ENCODE measurements at places on chromosomes 13 and 19.

DNA sequence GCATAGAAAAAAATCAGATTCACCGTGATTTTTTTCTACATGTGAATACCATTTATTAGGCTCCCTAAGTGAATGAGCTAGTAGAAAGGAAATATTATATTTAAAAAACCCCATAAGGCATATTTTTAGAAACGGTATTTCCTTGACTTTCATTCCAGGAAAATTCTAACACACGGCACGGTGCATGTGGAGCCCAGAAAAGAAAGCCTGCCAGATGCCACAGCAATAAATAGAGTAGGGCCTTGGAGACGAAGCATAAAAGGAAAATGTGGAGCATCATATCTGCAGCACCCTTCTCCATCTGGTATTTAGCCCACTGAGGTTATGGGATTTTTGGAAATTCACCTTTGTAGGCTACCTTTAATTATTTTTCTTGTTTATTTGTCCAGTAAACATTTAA lies 314.4 kb downstream of the ENOX1 start:
- DNase-seq: no peak

DNA sequence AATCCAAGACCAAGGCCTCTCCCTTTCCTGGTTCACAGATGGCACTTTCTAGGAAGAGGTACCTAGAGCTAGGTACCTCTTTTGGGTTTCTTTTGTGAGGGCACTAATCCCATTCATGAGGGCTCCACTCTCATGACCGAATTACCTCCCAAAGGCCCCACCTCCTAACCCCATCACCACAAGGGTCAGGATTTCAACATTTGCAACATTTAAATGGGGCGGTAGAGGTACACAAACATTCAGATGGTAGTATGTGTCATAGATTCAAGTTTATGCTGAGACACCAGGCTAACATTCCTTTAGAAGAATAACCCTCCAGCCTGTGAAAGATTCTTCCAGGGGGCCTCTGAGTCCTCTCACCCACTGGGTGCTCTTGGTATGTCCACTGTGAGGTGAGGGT lies 116.3 kb downstream of the FOXO1 start:
- DNase-seq: no peak

GRCh38 chr13:76851961-76852360 lies 34.2 kb downstream of the KCTD12 start:
- DNase-seq: no peak

DNA sequence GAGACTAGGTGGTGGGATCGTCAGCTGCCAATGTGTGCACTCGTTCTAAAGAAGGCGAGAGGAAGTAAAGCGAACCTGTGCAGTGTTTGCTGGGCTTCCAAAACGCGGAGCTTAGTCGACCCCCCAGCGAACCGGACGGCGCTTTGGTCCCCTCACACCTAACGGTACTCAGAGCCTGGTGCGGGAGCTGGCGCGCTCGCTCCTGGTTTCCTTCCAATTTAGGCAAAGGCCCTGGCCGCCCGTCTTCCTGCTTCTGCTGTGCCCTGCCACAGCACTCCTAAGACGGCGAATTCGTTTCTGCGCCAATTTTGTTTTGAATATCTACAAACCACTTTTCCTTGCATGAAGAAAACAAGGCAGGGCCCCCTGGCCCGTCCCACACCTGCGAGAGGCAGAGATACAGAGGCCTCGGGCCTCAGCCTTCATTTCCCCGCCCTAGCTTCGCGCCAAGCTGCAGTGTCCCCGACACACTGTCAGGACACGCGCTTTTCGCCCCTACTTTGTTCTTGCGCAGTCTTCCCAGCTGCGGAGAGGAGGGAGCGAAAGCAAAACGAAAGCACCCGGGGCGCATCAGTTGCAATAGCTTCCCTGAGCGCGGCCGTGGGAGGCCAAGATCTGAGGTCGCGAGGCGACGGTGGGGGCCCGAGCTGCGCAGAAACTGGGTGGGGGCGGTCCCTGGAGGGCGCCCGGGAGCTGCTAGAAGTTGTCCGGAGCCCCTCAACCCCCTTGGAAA lies 111.9 kb downstream of the KCNRG start:
- DNase-seq: peak; percentile 60

DNA sequence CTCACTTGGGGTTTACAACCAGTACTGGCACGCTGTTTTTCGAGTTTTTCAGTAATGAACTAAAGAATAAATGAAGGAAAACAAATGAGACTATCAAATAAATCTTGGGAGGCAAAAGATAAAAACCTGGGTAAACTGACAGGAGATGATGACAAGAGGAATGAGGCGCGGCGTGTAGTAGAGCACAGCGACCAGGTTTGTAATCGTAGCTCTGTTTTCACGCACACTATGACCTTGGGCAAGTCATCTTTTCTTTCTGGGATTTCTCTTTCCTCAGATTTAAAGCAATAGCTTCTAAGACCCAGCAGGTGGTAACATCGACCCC lies 419 bp downstream of the MRPS31 start:
- no peak for DNase-seq

- no peak for DNase-seq
These were observed 34.5 kb upstream of the ATP1A3 start for GRCh38 chr19:42028304-42029216.

DNA sequence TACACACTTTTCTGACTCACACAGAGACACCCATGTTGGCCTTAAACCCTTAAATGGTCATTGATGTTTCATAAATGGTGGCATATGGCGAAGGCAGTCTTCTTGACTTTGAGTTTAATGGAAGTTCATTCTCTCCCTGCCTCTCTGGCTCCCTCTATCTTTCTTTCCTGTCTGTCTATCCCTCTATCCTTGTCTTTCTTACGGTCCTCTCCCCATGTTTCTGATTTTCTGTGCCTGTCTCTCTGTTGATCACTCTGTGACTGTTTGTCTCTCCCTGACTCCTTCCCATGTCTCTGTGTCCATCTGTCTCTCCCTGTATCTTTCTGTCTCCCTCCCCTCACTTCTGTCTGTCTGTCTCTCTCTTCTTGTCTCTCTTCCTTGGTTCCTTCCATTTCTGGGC lies 43.2 kb upstream of the SHKBP1 start:
- DNase-seq: no peak

- DNase-seq: no peak
These were observed 10.7 kb upstream of the EVI5L start for GRCh38 chr19:7819337-7819736.

DNA sequence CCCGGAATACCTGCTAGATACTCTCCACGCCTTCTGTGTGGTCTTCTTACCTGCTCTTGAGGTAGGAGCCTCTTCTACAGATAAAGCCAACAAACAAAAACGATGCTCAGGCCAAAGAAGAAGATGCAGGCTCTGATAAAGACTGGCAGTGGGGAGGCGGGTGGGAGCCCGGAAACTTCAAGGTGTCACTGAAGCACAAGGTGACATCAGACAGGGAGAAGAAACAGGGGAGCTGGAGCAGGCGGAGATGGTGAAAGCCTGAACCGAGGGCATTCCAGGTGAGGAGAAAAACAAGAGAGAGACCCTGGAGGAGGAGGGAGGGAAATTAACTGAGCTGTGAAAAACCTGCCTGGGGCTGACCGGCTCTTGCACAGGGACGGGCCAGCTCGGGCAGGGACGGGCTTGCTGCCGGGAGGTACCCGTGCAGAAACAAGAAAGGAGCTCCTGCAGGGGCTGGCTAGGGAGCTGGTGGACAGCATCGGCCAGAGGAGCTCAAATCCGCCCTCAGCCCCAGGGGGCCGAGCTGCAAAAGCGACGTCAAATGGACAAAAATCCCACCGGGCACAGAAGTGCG lies 19.0 kb downstream of the GNG7 start:
- no peak for DNase-seq

DNA sequence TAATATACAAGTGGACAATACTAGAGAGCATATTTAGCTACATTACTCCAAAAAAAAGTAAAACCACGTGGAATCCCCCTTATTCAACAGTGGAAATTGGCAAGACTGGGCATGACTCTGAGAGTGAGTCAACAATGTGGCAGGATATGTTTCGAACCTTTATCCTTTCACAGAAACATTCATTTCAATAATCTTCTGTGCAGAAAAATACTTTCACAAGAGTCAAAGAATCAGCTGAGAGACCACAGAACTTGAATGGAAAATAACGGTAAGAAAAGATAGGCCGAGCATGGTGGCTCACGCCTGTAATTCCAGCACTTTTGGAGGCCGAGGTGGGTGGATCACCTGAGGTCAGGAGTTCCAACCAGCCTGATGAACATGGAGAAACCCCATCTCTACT lies 25.1 kb upstream of the CD70 start:
- no peak for DNase-seq

DNA sequence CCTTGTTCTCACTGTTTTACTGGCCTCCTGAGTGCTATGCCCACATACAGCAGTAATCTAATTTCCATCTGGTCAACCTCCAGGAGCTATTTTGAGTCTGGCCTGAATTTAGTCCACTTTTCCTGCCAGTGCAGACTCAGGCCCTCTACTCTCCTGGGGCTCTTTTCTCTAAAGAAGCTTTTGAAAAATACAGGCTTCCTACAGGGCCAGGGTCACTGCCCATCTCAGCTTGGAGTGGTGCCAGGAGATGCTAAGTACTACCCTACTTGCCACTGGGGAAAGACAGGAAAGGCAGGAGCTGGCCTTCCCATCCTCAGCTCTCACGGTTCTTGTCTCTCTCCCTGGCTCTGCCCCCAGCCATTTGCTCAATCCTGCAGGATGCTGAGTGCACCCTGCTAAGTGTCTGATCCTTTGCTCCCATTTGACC lies 101.7 kb upstream of the SERP2 start:
- no peak for DNase-seq

GRCh38 chr13:19957320-19958154 lies 990 bp upstream of the ZMYM2 start:
- DNase-seq: peak; percentile 76

DNA sequence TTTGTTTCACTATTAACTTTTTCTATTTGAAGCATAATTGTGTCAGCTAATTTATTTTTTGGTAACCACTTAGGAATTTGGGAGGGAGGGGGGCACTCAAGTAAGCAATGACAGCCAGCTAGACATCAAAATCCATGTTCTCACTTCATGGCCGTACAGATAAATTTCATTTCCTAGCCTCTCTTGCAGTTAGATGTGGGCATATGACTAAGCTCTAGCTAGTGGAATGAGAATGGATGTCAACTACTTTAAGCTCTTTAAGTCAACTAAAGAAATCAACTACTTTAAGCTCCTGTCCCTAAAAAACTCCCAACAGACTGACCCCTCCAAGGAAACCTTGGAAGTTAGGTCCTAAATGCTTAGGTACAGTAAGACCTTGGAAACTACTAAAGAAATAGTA lies 92.0 kb downstream of the KCNRG start:
- DNase-seq: no peak

GRCh38 chr13:29801102-29801501 lies 49.3 kb downstream of the UBL3 start:
- DNase-seq: no peak

- DNase-seq: no peak
These were observed 62.7 kb downstream of the SLITRK1 start for GRCh38 chr13:83819611-83820010.

DNA sequence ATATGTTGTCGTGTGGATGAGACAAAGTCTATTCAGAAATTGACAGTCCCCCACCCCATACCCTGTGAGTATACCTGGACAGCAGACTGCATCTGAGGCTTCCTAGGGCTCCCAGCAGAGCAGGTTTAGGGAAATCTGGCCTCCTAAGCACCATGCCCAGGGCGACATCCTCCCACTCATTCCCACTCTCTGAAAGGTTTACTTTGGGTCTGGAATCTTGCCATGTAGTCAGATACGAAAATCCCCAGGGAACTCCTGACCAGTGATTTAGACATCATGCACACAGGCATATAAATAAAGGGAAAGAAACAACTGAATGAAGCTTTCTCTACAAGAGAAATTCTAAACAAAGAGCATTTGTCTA lies 717 bp upstream of the NALCN start:
- no peak for DNase-seq

- no peak for DNase-seq
These were observed 26.4 kb upstream of the ZNF507 start for GRCh38 chr19:32318884-32319520.

DNA sequence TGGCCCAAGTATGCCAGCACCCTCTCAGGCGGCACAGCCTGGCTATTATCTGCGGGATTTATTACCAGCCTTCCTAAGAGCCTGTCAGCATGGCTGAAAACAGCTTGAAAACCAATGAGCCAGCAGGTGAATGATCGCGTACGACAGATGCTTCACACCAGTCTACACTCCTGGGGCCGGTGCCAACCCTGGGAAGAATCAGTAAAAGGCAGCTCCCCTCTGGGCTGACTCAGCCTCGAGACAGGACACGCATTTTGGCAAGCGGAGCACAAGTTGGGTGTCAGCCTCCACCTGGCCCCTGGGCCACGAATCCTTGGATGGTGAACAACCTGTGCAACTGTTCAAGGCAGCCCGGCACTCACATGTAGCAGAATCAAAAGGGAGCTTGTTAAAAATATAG lies 15.6 kb downstream of the EMP3 start:
- DNase-seq: no peak

- no peak for DNase-seq
These were observed 592 bp upstream of the TRIP10 start for GRCh38 chr19:6738787-6739389.

GRCh38 chr13:108561149-108561548 lies 68.3 kb upstream of the MYO16 start:
- peak; percentile 79 for DNase-seq

GRCh38 chr13:50573066-50573465 lies 270.4 kb downstream of the DLEU7 start:
- no peak for DNase-seq

- no peak for DNase-seq
These were observed 17.7 kb downstream of the LRRC4B start for GRCh38 chr19:50550594-50550966.

DNA sequence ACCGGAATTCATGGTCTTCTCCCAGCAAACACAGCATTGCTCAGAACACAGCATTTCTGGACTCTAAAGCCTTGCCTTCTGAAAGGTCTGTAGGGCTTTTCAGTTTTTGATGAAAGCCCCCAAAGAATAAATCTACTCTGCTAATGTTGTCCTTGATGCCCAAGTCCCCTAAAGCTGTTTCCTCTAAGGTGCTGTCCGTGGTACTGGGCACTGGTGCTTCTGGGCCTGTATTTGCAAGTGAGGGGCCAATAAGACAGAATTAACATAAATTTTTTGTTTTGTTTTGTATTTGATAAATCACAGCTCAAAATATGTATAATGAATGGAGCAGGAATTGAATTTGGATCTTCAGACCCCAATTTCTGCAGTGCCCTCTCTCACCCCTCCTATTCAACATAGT lies 12.1 kb upstream of the LGALS13 start:
- DNase-seq: no peak

- no peak for DNase-seq
These were observed 7.2 kb downstream of the RPL36 start for GRCh38 chr19:5697022-5697889.

GRCh38 chr13:112569821-112570220 lies 18.1 kb downstream of the TUBGCP3 start:
- no peak for DNase-seq

Measured in left lobe of liver (tissue), 2 donors.